Prostate gland (tissue), 2 donors: ENCODE measurements at places on chromosomes 6 and 20.

DNA sequence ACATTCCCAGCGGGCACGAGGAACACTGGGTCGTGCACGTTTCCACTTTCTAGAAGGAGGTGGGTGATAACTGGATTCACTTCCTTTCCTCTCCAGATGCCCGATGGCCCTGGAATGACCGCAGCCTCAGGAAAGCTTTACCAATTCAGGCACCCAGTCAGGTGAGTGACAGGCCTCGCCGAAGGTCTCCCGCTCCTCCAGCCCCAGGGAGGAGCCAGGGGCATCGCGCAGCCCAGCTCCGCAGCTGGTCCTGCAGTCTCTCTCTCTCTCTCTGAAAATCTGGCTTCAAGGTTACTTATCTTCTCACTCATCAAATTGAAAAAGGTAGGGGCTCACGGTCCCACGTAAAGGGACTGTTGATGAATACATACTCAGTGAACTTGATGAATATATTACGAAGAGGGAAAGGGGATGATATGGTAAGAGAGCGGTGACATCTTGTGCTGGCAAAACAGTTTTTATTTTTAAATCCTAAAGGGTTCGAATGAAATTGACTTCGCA is 891 bp downstream of the RIPPLY2 start:
- no peak for DNase-seq

DNA sequence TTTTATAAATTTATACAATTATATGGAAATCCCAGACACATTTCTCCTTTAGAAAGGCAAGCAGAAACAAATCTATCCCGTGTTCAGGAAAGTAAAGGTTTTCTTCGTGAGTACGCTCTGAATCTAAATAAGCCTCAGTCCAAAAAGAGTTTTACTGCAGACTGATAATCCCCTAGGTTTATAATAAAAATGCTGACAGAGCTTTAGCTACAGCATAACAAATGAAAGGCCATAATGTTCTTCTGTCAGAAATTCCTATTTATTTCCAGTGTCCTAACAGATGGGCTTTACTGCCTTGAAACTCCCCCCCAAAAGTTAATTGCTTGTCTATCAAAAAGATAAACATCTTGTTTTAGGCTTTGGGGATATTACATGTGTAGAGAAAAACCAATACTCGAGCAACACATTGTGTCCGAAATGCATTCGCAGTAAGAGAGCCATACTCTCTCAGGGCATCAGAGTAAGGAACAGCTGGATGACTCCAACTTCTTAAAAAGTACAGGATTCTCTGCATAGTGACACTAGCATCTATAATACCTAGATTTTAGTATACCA is 109.0 kb downstream of the PRKN start:
- no peak for DNase-seq

DNA sequence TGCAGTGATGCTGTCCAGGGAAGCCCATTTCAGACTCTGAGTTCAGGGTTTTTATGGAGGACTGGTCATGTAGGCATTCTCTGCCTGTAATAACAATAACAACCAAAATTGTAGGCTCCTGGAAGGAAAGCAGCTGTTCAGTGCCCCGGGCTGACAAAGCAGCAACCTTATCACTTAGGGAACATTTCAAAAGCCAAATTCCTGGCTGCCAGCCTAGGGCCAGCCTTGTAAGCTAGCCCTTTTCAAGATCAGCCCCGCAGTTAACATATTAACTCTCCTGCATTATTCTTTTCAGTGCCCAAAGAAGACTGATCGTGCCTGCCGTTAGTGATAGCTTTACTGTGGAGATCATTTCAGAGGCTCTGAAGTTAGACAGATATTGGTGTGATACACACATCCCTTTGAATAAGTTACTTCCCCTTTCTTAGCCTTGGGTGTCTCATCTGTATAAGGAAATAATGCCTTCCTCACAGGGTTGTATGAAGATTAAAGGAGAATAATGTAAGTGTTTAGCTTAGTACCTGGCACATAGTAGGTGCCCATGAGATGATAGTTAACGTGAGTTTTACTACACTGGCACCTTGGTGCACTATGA is 44.1 kb downstream of the CTNNBL1 start:
- no peak for DNase-seq

DNA sequence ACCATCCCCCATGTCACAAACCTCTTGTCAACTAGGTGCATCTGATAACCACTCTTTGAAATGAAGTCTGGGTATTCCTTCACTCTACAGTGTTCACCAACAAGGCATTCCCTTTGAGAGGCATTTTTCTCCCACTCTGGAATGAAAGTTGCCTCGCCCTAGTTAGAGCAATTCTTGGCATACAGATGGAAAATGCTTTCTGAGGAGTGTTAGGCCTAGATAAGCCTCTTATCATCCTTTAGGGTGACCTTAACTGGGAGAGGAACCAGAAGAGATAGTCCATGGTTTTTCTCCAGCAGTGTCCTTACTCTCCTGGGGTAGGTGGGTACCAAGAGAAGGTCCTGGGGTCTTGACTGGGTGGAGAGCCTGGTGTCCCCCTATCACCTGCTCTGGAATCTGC is 14.8 kb downstream of the CLIC5 start:
- no peak for DNase-seq

DNA sequence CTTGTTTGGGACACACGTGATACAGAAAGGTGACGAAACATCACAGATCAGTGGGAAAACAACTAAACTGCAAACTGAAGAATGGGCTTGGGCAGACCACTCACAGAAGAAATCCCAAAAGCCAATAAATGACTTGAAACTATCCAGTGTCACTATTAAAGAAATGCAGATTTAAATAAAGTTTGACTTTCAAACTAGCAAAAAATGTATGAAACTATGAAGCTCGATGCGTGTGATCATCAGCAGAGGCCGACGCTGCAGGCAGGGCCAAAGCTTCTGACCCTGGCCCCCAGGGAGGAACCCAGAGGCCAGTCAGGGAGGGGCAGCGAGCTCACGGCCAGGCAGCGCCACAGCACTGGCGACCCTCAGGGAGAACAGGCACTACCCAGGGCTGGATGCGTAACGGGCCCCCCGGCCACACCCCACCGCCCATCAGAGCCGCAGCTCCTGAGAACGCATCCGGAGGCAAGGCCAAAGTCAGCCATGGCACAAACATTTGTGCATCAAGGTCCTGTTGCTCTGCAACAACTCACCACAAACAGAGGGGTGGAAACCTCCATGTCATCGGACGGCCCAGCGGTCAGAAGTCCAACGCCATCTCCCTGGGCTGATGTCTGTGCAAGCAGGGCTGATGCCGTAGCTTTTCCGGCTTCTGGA is 94.1 kb downstream of the YTHDF1 start:
- DNase-seq, result no peak
